SIG-M5 (cell line): ENCODE measurements at places on chromosomes 1 and 21.

- DNase-seq = no peak
These were observed 32.7 kb upstream of the ASB17 start for GRCh38 chr1:75964760-75965408.

DNA sequence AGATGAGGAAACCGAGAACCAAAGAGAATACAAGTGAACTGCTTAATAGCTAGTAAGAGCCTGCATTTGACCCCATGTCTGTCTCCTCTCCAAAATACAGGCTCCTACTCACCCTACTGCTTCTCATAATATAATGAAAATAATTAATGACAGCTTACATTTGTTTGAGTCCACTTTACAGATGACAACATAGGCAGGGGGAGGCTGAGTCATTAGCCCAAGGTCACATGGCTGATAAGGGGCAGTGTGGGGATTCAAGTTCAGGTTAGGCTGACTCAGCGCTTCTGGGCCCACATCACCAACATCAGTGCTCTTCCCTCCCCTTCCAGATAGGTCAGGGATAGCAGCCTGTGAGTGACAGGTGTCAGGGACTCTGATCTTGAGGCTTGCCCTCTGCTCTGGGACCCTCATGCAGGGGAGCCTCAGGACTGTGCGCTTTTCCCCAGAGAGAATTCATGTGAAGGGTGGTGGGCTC, 16.2 kb downstream of the AZIN2 start:
- DNase-seq = no peak

DNA sequence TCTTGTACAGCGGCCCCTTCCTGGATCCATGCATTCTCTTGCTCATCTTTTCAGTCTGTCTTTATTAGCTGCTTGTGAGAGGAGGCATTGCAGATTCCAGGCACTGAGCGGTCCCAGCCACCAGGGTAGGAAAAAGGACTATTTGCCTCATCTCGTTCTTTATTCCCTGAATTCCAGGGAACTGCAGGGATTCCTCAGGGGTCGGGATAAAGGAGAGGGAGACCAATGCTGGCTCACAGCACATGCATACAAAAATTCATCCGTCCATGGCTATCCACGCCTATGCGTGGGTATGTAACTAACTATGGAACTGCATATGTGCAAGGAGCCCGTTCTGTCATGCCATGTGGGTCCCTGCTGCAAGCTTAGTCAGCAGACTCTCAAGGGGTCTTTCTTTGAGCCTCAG, 879 bp upstream of the PLPPR5 start:
- DNase-seq = no peak

DNA sequence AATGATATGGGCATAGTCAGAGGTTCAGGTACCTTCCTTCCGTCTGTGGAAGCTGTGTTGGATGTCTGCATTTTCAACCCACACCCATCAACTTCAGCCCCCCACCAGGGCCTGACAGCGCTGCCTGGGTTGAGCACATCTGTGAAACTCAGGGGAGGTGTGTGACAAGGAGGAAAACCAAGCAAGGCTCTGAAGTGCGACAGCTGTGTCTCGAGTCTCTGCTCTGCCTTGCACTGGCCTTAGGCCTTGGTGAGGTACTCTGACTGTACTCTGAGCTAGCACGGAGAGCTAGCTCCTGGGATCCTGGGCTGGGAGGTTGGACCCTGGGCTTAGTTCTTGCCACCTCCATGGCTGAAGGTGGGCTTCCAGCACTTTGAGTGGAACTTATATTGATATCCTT, 9.1 kb downstream of the VANGL2 start:
- DNase-seq = no peak

DNA sequence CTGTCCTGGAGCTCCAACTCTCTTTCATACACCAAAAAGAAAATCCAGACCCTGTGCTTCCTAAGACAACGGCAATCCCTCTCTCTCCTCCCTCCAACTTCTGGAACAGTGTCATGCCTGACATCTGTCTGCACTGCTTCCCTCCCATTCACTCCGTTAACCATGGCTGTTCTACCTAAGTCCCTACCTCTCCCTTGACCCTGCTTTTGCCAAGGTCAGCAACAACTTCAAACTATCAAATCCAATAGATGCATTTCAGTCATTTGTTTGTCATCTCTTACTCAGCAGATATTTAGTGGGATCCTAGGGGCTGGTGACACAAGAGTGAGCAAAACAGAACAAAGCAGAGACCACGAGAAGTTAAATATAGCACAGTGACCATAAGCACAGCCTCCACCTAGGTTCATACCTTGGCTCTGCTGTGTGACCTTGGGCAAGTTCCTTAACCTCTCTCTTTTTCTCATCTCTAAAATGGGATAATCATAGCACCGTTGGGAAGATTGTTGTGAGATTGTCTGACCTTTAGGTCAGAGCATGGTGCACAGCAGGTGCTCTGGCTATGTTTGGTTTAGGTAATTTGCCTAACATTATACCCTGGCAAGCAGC, 88.9 kb downstream of the TMEM53 start:
- DNase-seq = no peak

DNA sequence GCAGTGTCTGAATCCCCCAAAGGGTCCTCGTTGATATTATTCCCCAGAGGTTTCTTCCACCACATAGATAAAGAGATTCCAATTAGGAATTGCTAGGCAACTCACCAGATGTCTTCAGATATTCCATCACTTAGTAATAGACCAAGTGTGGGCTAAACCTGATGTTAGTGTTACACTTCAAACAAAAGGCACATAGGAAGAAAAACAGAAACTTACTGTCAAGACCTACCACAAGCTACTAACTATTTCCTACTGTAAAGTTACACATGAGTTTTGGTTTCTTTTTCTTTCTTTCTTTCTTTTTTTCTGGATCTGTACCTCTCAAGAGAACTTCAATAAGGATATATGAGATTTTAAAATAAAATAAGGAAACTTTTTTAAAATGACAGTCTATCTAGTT, 879.1 kb upstream of the NEGR1 start:
- no peak for DNase-seq

DNA sequence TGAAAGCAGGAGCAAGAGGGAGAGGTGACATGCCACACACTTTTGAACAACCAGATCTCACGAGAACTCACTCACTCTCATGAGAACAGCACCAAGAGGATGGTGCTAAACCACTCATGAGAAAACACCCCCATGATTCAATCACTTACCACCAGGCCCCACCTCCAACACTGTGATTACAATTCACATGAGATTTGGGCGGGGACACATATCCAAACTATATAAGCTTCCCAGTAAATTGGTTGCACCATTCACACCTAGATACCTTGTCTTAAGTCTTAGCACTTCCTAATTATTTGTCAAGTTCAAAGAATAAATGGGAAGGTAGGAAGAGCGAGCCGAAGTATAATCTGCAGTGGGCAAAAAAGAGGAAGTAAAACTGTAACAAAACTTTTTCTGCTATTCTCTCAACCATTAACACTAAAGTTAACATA, 34.3 kb downstream of the AMY1C start:
- DNase-seq = no peak

DNA sequence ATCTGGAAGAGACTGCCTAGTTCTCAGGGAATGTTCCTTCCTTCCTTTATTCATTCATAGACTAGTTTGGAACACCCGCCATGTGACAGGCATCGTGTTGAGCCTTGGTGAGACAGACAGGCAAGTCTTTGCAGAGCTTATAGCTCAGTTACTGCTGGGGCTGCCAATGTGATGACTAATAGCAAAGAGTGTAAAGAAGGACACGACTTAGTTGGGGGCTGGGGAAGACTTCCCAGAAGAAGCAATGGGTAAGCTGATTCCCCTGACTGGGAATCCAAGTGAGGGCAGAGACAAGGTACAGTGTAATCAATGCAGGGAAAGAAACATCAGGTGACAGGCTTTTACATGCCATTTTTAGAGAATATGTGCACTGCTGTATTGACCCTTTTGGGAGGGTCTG, 51.2 kb downstream of the TENT5C start:
- DNase-seq = no peak

- DNase-seq = no peak
These were observed 33.5 kb downstream of the ZMYM1 start for GRCh38 chr1:35112668-35113067.

- DNase-seq = no peak
These were observed 790 bp upstream of the MATN1 start for GRCh38 chr1:30724175-30724574.

DNA sequence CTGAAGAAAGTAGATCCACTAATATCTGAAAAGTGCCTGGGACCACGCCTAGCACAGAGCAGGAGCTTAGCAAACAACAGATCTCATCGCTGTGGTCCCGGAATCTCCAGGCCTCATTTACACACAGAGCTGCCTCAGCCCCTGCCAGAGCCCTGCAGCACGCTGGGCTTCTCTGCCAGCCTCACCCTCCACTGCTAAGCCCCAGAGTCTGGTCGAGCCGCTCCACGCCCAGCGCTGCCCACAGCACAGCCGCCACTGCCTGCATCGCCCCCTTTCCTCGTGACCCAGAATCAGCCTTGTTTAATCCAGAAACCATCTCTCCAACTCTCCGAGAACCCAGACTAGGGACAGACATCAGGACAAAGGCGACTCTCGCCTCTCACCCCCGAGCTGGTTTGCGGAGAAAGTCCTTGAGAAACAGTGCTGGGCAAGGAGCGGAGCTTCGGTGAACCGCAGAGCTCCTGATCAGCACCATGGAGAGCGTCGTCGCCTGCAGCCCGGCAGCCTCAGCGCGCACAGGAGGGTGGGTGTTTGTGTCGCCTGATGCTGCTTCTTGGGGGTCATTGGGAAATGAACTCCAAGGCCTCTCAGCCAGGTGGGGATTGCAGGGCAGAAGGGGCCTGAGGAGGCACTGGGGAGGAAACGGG, 145.1 kb downstream of the NPHP4 start:
- no peak for DNase-seq

DNA sequence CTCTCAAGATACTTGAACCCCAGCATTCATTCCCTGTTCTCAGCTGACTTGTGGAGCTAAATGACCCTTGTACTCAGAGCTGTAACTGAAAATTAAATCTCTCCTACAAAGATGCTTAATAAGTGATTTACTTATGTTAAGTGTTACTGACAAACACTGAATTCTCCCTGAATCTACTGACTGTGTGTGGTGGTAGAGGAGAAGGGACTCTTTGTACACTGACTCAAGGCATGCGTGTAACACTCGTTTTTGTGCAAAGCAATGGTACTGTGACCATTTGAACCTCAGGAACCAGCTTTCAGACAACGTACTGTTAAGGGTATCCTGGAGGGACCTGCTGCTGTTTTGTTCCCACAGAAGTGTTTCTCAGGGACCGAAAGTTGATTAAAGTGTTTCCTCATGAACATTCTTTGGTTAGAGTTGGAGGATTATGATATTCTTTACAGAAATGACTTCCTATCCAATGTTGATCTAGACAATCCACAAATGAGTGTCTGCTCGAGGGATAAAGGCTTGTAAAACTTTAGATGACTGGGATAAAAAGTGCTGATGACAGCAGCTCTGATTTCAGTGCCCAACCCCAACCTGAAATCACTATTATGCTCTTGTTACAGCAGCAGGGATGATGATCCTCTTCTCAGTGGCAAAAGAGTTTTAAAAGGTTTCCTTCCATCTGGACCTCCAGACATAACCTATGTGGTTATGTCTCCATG, 12.8 kb downstream of the RGL1 start:
- no peak for DNase-seq

DNA sequence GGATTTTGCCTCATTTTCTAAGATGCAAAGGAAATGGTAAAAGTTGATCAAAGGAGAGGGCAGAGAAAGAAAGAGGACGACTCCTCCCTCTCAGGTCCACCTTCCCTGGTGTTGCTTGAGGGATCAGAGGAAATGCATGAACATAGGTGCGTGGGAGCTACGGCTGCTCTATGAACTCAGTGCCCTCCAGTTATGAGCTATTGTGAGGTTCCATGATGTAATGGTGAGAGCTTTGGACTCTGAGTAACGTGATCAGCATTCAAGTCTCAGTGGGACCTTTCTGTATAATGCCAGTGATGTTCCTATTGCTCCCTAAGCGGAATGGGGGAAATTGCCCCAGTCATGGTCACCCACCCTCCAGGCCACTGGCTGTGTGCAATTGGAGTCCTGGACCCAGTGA, 25.9 kb upstream of the NBPF3 start:
- DNase-seq = no peak

DNA sequence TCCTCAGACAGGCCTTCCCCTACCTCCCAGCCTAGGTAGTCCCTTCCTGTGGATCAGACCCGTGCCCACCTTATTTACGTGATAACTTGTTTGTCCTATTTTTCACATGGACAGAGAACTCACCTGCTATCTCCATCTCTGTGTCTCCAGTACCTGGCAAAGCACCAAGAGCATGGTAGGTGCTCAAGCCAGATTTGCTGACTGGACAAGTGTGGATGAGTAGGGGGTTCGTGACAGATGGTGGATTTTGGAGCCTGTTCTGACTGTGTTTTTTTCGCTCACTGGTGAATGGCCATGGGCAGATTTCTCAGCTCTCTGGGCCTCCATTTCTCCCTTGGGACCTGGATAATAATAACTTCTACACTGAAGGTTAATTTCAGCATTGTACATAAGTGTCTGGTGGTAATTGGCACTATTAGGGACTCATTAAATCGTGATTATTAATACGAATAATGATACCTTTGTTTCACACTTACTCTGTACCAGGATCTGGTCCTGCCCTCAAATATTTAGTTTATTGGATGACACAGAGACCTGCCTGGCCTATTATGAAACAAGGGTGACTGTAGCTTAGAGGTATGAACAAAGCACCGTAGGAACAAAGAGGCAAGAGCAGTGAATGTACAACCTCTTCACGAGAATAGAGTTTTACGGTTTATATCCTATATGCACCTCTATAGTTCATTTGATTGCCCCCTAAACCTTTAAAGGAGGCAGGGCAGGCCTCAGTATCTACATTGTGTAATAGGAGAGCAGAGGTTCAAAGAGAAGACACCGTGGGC, 24.5 kb upstream of the SLC26A9 start:
- DNase-seq = no peak

DNA sequence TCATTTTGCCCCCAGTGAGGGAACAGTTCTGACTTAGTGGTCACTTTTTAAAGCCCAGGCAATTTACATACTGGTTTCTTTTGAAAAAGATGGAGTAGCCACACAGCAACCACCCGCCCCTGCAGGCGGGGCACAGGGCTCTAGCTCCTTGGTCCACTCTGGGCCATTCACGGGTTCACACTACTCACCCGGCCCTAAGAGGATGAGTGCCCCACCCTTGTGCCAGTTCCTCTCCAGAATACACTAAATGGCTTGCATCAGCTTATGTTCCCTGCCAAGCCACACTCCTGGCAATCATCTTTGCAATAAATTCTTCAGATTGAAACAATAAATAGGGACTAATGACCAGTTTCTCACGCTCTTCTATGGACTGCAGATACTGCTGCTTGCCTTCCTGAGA, 15.7 kb upstream of the ATP13A2 start:
- DNase-seq = no peak

- no peak for DNase-seq
These were observed 105.3 kb upstream of the DPT start for GRCh38 chr1:168834225-168834872.

GRCh38 chr1:181087400-181087901, 1.0 kb upstream of the IER5 start:
- DNase-seq = peak; percentile 78

- no peak for DNase-seq
These were observed 719 bp downstream of the SOD1 start for GRCh38 chr21:31660259-31660565.

GRCh38 chr1:7786795-7787194, 2.7 kb downstream of the PER3 start:
- DNase-seq = no peak
